ENCODE measurements at places on chromosomes 7 and 10.

GRCh38 chr10:71924771-71925170 is 39.4 kb upstream of the CHST3 start:
- DNase-seq, result no peak

GRCh38 chr10:74900297-74900696 is 73.9 kb downstream of the KAT6B start:
- DNase-seq, result no peak

DNA sequence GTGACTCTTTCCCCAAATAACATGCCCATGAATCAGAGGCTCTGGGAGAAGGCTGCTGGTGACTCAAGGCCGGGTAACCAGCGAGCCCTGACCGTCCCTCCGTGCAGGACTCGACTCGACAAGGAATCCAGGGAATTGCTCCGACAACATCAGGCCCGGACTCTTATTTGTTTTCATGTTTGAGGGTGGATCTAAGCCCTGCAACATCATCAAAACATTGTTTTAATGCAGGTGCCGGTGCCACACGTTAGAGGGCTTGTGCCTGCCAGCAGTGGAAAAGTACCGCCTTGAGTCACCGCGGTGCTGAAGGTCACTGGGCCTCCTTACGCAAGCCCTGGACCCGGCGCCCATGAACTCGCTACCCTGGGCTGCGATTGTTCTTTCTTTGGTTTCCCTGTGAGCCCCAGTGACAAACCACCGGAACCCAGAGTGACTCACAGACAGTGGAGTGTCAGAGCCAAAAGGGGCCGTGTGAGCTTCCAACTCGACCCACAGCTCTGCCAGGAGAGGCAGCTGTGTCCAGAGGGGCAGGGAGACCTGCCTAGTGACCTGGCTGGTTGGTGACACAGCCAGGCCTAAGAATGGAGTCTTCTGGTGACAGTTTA is 139.4 kb upstream of the SHH start:
- DNase-seq, result no peak

DNA sequence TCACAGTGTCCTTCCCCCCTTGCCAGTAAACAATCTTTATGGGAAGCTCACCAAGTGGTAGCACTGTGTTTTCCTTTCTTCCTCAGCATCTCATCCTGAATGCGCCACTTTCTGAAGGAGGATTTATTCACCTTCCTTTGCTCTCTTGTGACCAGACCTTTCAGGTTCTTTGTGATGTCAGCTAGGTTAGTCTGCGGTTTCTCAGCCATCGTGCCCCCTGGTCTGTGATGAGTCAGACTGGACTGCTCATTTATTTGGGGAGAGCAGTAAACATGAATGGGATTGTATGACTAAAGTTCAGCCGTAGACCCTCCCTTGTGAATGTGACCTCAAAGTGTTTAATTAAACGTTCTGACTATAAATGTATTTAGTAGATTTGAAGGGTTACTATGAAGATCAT is 235.1 kb upstream of the CELF2 start:
- no peak for DNase-seq

- DNase-seq, result no peak
Observed at GRCh38 chr7:235576-236395, 43.4 kb downstream of the FAM20C start.

DNA sequence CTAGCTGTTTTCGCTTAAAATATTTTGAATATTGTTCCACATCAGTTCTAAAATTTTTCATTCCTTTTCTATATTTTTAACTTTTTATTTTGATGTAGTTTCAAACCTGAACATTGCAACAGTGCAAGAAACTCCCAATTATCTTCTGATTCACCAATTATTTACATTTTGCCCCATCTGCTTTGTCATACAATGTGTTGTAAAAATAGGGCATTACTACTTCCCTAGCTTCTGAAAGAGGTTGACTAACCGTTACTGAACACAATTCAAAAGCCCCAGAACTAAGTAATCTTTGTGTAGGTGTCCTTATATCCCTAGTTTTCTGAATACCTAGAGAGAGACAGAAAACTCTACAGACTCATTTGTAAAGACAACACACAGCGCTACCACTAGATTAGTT is 86.7 kb downstream of the AVL9 start:
- no peak for DNase-seq

DNA sequence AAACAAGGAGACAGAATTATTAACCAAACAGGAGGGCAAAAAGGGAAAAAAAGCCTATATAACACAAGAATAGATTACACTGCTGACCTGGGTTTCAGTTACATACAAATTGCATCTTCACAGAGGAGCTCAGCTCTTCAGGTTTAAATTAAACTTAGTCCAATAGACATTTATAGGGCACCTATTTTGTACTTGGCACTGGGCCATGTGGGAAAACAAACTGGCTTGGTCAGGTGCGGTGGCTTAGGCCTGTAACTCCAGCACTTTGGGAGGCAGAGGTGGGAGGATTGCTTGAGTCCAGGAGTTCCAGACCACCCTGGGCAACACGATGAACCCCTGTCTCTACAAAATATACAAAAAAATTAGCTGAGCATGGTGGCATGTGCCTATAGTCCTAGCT is 62.3 kb upstream of the CCDC6 start:
- DNase-seq, result no peak

DNA sequence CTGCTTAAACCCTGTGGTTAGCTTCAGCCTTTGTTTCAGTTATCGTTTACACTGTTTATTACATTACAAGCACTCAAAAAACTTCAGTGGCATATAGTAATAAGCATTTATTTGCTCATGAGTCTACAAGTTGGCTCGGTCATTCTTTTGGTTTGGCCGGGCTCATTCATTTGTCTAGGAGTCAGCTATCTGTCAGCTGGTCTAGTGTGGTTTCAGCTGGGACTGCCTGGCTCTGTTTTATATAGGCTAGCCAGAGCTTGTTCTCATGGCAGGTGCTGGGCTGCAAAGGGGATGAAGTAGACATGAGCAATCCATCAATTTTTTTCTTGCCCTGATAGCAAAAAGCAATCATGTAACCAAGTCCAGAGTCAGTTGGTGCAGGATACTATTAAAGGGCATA is 103.6 kb downstream of the MKLN1 start:
- DNase-seq, result no peak

DNA sequence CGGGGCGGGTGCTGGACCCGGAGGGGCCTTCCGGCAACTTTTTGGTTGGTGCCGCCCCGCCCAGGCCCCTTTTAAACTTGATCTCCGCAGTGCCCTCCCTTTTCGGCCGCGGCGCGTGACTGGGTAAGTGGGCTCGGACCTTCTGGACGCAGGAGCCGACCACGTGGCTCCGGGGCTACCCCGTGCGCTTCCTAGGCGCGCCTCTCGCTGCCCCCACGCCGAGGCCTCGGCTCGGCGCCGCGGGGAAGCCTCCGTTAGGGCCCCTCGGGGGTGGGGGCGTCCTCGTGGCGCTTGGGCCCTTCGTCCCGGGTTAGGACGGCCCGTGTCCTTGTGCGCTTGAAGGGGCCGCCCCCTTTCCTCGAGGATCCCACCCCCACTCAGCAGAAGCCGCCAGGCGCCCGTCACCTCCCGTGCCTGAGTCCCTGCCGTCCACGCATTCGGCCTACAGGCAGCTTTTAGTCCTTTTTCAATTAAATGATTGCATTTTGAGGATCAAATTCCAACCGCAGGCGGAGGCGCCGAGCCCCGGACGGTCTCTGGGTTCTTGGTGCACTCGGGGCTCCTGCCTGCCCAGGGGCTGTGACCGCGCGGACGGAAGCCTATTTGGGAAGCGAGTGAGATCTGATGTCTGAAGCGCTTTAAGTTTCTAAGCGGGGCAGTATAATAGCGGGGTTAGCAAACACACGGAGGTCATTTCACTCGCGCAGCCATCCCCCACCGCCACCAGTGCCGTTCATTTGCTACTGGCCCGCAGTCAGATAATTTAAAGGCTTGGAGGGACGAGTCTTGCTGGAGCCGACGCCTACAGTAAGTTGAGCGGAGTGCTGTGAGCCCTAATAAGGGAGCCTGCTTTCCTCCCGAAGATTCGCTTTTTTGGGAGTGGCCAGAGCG is 31.8 kb upstream of the TOMM7 start:
- no peak for DNase-seq

DNA sequence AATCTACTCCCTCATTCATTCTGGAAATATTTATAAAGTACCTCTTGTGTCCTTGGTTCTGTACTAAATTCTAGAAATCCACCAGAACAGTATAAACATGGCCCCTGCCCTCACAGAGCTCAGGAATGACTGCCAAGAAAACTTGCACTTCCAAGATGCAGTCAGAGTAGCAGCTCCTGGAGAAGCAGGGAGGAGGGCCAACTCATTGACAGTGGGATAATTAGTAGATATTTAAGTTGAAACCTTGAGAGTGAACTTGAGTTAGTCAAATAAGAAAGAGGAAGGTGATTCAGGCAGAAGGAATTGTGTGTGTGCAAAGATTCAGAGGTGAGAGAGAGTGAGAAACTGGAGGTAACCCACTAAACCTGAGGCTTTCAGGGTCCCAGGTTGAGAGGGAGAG is 182.2 kb upstream of the INHBA start:
- DNase-seq, result no peak

GRCh38 chr10:121675344-121675743 is 77.1 kb upstream of the FGFR2 start:
- DNase-seq, result no peak

DNA sequence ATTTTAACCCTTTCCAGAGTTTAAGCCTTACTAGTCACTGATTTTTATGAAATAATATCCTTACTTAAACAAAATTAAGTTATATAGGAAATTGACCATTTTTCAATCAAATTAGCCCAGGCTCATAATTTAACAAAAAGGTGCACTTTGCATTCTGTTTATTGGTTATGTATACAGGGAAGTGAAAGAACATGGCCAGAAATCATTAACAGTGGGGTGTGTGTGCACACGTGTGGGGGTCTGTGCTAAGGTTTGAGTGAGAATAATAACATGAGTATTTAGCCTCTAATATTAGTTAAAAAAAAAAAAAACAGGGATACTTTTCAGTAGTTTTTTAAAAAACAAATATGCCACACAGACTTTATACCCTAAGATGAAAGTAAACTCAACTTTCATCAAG is 510.5 kb upstream of the PFKP start:
- DNase-seq, result no peak

DNA sequence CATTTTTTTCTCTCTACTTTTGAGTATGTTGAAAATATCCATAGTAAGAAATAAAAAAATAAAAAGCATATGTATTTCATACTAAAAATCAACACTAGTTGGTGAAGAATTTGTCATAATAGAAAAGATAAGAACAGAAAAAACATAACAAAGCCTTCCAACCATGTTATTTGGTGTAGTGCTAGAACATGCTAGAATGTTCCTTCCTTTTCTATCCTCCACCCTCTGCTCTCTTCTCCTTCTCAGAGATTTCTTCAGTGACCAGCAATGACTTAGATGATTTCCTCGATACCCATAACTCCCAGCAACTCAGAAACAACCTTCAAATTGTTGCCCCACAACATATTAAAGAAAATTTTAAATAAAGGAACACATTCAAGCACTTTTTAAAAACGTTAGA is 2.6 kb downstream of the ZC3HAV1 start:
- no peak for DNase-seq

DNA sequence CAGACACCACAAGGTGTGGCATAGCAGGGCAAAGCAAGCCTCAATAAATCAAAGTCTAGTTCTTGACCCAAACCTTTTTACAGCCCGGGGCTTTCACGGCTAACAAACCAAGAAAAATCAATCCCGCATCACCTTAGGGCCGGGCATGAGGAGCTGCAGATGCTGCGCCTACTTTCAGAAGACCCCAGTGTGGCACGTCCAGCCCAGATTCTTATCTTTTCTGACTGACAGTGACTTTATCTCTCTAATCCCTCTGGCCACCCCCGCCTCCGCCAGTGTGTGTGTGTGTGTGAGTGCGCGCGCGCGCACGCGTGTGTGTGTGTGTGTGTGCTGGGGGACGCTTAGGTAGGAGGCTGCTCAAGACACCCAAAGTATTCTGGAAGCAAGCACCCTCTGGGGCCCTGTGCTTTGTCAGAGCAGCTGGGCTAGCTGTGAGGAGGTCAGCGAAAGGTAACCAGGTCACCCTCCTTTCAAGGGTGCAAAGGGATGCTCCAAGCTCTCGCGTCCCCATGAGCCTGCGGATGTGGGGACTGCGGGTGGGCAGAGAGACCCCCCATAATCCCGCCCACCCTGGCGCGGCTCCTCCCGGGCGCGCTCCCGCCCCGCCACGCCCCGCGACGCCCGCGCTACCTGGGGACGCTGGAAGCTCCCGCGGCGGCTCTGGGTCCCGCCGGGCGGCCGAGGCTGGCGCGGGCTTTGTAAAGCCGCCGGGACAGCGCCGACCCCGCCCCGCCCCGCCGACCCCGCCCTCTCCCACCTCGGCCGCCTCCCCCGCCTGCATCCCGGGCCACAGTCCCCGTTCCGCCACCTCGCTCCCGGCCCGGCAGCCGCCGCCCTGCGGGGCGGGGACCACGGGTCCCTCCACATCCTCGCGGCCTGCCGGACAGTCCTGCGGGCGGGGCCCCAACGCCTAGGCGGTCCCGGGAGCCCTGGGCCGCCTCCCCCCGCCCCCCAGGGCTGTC is 57.1 kb upstream of the RHOBTB1 start:
- DNase-seq, result no peak

DNA sequence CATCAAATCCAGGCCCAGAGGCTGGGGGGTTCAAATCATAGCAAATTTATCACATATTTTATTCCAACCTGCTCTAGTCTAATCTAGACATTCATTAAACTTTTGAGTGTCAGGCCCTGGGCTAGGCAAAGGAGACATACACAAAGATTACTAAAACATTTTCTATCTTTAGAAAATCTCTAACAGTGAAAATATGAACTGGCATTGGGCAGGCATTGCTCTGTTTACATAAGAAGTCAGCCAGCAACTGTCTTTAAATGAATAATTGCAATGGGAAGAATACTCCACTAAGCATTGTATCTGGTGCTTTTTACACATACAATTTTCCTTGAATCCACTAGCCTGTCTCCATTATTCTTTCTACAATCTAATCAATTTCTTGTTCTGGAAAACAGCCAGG is 222.5 kb upstream of the LRRN3 start:
- no peak for DNase-seq
